ENCODE measurements at places on chromosomes 6 and 20. TPM values are rescaled to one million over a fixed set of nuclear protein-coding genes. Genes with fewer than 3 reads are reported as not detected.

Gene BNIP5
- polyA plus RNA-seq, result not detected

Gene GNAS-AS1
- not detected for polyA plus RNA-seq

Gene TRIM40
- polyA plus RNA-seq, result not detected

Gene PRL
- not detected for polyA plus RNA-seq

Gene PHIP
- polyA plus RNA-seq, result 10.2 TPM

Gene PNLDC1
- 0.36 TPM for polyA plus RNA-seq

Gene MAS1
- 0.15 TPM for polyA plus RNA-seq

Gene ADGRF5
- polyA plus RNA-seq, result 10.8 TPM

Gene PDE7B
- polyA plus RNA-seq, result 1.6 TPM

Gene PLA2G7
- polyA plus RNA-seq, result 0.61 TPM

Gene C6orf132
- polyA plus RNA-seq, result 0.34 TPM

Gene RBPJL
- not detected for polyA plus RNA-seq

Gene ANKS1A
- polyA plus RNA-seq, result 27.1 TPM

Gene EPB41L1
- polyA plus RNA-seq, result 87.6 TPM

Gene ASIP
- not detected for polyA plus RNA-seq

Gene FILIP1
- polyA plus RNA-seq, result 0.31 TPM

Gene TMEM63B
- polyA plus RNA-seq, result 48.2 TPM

Gene ZNF341
- polyA plus RNA-seq, result 6.0 TPM

Gene FLRT3
- polyA plus RNA-seq, result 0.87 TPM

Gene DOP1A
- 7.1 TPM for polyA plus RNA-seq

Gene CPXM1
- 12.3 TPM for polyA plus RNA-seq

Gene C20orf141
- polyA plus RNA-seq, result not detected
